8988T (cell line): ENCODE measurements at places on chromosomes 1 and 21.

DNA sequence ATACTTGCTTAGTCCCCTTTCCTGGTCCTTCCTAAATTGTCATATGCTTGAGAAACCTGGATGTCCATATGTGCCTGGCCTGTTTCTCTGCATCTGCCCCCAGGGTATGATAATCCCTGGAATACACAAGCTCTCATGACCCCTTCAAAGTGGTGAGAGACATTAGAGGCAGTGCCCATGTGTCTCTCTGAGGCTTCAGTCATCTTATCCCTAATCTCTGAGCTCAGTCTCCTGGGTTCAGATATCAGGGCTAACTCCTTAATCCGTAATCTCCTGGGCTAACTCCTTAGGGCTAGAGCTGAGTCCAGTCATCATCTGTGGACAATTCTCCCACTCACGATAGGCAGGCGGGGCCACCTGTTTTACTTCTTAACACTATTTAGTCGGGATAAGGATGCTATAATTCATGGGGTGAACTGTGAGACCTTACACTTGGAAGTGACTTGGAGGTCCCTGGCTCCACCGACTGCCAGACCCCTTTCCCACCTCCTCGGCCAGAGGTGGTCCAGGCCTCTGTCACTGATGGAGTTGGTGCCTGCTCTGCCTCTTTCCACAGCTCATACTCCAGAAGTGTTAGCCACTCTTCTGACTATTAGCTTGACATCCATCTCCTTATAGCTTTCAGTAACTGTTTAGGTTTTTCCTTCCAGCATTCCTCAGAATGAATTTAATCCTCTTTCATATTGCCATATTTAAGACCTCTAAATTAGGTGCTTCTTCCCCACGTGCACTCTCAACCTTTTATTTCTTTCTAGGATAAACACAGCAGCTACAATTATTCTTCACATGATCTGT is 22.7 kb downstream of the CCN1 start:
- no peak for DNase-seq

DNA sequence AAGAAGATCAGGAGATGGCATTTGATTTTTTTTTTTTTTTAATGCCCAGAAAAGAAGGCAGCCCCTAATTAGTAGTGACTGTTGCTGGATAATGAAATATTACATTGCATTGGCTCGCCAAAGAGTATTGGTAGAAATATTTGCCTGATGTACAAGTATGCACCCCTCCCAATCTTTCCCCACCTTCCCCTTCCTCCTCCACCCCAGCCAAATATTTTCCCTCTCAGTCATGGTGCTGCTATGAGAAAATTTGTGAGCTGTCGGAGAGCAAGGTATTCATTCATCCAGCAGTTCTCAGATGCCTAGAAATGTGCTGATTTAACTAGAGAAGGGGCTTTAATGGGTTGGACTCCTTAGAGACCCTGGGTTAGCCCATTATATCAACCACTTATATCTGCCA is 50.5 kb upstream of the IKBKE start:
- no peak for DNase-seq

- no peak for DNase-seq
Observed at GRCh38 chr1:213689260-213689659, 298.5 kb upstream of the PROX1 start.

DNA sequence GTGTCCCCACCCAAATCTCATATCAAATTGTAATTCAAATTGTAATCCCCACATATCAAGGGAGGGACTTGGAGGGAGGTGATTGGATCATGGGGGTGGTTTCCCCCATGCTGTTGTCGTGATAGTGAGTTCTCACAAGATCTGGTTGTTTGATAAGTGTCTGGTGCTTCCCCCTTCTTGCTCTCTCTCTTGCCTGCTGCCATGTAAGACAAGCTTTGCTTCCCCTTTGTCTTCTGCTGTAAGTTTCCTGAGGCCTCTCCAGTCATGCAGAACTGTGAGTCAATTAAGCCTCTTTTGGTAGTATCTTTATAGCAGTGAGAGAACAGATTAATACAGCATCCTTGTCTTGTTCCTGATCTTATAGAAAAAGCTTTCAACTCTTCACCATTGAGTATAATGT is 6.5 kb upstream of the LRRC39 start:
- no peak for DNase-seq

DNA sequence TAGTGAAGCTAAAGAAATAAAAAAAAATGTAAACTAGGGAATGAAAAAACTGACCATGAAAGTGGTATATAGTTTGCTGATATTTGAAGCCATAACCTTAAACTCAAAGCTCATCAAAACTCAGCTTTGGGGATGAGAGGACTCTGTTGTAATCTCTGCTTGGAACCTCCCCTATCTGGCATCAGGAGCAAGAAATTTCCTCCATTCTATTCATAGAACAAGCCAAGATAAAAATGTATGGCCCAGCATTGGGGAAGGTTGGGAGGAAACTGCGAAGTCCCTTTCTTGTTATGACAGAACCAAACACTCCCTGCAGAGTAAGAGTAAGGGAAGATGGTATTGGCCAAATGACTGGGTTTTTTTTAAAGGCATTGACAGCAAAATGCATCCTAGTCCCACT is 35.6 kb downstream of the MCOLN2 start:
- DNase-seq: no peak

- no peak for DNase-seq
Observed at GRCh38 chr1:9442278-9442846, 96.9 kb upstream of the SLC25A33 start.

- no peak for DNase-seq
Observed at GRCh38 chr1:245025525-245025924, 129.3 kb upstream of the KIF26B start.

DNA sequence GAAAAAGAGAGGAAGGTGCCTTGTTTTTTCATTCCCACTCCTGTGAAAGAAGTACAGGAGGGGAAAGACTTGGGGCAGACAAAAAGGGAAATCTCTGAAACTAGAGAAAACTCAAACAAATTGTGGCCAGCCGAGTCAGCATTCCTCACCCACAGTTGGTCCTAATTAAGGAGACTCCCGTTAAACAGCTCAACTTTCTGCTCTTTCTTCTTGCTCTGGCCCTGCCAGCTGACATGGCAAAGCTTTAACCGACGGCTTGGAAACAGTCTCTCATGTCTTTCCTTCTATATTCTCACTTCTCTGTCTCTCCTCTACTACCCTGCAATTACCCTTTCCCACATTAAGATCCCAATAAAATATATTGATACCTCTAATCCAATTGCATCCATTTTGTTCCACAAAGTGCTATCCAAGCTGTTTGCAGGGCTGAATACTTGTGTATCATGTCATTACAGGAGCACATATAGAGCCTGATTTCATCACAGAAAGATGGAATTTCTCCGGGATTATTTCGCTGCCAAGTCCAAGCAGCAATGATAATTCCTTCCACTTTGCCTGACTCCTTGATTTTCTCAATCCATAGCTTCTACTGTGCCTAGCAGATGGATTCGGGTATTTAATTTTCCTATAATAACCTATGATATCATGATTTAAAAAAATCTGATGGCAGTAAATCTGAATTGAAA is 65.4 kb upstream of the IPO9 start:
- no peak for DNase-seq

- DNase-seq: peak; percentile 90
Observed at GRCh38 chr1:36576118-36576517, 93.4 kb upstream of the CSF3R start.

DNA sequence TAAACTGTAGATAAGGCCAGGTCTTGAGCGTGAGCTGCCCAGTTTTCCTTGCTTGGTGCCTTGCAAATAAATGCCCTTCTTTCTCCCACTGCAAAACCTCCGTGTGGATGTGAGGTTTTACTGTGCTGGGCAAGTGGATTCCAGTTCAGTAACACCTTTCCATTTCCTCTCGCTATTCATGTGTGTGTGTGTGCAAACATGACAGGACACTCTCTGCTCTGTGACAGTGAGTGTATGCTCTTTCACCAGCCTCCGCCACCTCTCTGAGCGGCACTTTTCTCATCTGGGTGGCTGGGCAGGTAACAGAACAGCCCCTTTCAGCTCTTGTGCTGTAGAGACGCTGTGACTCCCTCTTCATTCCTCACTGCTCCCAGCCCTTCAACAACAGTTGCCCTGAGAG is 23.9 kb downstream of the CNIH3 start:
- no peak for DNase-seq

GRCh38 chr1:64396817-64397216 is 73.1 kb upstream of the CACHD1 start:
- DNase-seq: no peak

DNA sequence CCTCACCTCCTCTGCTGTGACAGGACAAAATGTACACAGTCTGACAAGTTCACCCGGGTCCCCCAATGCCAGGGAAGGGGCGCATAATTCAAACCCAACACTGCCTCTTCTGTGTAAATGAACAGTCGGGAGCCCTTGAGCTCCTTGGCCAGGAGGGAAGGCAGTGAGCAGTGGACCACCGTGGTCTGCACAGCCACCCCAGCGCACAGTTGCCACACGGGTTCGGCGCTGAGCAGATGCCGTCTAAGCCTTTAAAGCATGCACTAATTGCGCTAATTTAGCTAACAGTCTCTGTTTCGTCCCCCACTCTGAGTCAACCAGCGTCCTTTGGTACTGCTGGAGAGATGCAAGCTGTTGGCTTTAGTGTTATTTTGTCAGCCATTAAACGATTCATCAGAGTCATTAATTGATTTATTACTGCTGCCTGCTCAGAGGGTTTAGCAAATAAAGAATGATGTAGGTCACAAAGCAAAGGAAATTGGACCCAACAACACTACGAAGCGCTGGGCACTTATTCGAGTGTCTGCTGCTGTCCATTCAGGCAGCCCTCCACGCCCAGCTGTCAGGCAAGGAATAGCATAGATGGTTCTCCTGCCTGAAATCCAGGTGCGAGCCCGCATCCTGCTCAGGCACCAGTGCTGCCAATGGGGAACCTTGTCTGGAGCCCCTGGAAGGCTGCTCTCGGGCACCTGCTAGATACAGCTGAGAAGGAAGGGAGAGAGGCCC is 91.5 kb downstream of the MRPL37 start:
- no peak for DNase-seq

GRCh38 chr1:23026568-23026967 is 7.3 kb downstream of the KDM1A start:
- DNase-seq: no peak

GRCh38 chr1:64822621-64823020 is 77.7 kb downstream of the RAVER2 start:
- DNase-seq: no peak

DNA sequence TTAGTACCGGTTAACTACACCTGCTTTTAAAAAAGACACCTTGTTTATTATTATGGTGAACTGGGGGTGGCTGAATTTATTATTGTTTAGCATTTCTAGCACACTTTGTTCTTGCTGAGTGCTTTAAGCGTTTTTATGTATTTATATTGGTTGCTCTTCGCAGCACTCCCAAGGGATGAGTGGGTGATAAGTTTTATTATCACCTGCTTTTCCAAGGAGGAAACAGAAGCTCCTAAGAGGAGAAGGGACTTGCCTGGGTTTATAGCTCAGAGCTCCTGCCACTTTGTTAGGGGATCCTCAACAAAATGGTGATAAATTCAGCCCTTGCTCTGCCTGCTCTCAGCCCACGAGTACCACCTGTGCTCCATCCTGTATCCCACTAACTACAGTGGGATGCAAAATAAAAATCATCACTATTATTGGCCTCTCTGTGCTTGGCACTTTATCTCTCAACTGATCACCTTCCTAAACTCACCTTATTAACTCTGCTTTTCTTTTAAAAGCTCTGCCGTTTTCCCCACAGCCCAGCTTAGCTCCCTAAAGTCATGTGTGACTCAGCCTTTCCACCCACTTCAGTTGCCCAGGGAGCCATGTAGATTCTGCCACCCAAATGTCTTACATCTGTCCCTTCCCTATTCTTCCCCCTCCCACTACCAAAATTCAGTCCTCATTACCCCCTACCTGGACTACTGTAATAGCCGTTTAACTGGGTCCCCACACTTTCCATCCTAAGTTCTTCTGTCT is 44.5 kb downstream of the BCL9 start:
- DNase-seq: no peak

GRCh38 chr1:99887890-99888289 is 37.7 kb downstream of the AGL start:
- no peak for DNase-seq

DNA sequence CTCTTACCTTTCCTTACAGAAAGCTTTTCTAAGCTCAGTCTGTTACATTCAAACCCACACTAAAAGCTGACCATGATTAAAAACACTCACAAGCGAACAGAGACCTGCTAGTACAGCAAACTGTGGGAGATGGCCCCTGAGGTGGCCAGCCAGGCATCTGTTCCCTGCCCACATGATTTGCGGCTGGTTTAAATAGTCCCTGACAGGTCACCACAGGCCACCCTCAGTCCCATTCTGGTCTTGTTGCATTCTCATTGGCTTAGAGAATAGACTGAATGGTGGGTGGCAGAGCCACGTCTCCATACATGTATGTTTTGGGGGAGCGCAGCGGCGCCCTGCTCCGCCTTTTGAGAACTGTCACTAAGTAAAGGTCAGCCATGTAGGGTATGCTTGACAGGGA is 2.3 kb upstream of the ACTA1 start:
- DNase-seq: no peak

- DNase-seq: no peak
Observed at GRCh38 chr1:88736633-88737248, 52.7 kb downstream of the PKN2 start.

DNA sequence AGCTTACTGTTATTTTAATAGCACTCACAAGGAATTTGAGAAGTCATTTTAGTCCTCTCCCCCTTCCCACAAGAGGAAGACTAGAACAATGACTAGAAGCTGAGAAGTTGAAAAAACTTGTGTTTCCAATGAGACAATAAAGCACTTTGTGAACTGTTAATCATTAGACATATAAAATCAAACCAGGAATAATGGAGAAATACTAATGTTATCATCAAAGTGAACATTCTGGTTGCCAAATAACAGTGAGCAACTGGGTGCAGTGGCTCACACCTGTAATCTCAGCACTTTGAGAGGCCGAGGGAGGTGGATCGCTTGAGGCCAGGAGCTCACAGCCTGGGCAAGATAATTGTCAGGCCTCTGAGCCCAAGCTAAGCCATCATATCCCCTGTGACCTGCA is 54.0 kb upstream of the RASAL2 start:
- no peak for DNase-seq

GRCh38 chr1:241286486-241286885 is 70.5 kb downstream of the RGS7 start:
- no peak for DNase-seq

GRCh38 chr21:32364796-32365195 is 28.0 kb downstream of the URB1 start:
- DNase-seq: no peak

- DNase-seq: no peak
Observed at GRCh38 chr1:152141971-152142584, 16.9 kb downstream of the RPTN start.

GRCh38 chr1:51963592-51964308 is 26.8 kb downstream of the RAB3B start:
- no peak for DNase-seq

DNA sequence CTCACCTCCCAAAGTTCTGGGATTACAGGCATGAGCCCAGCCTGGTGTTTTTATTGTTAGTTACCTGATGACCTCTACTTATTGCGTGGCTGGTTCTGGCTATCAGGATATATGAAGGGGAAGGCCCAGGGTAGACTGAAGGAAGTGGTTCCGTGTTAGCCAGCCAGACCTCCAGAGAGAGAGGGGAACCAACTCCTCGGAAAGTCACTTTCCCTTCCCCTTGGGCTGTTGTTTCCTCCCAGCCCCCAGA is 2.5 kb upstream of the RCSD1 start:
- DNase-seq: no peak

- no peak for DNase-seq
Observed at GRCh38 chr1:211236633-211237320, 22.4 kb upstream of the RCOR3 start.
